ENCODE measurements at places on chromosomes 7 and 10.

DNA sequence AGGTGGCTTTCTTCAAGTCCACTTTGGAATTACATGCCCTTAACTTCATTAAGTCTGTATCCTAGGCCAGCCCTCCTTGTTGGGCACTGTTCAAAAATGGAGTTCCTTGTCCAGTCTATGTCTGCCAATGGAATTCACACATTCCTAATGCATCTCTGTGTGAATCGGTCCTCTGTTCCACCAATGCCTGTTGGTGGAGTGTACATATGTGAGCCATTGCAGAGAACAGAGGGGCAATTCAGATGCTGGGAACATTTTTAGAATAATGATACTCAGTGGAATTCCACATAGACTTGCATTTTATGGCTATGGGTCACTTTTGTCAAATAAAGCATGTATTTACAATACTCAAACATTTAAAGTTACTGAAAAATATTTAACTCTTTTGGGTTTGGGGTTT, 108.3 kb downstream of the COL28A1 start:
- no peak for DNase-seq

- DNase-seq: no peak
Measured at GRCh38 chr7:47833211-47833610, 115.1 kb downstream of the PKD1L1 start.

DNA sequence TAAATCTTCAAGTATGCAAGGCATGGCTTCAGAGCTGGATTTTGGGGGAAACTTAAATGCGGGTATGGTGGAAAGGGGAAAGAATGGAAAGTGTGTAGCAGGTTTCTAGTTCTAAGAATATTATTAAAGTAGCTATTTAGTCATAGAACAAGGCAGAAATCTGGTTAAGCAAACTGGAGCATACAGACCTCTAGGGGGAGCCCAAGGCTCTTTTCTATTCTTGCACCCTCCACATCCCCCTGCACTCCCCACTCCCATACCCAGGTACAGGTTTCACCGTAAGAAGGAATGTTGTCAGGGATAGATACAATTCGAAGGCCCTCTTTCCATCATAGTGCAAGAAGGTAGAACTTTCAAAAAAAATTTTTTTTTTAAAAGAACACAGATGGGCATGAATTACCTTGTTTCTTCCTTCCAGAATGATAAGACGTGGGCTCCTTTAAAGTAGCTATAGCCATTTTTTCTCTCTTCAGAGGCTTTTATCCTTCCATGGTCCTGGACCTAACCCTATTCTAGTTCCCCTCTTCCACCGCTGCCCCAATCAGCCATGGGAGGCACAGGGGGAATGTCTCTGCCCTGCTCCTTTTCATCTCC, 41.5 kb upstream of the SMIM30 start:
- peak; percentile 15 for DNase-seq

GRCh38 chr7:69219381-69219780, 378.9 kb upstream of the AUTS2 start:
- no peak for DNase-seq

- DNase-seq: no peak
Measured at GRCh38 chr10:47238331-47239095, 61.5 kb upstream of the GDF10 start.

DNA sequence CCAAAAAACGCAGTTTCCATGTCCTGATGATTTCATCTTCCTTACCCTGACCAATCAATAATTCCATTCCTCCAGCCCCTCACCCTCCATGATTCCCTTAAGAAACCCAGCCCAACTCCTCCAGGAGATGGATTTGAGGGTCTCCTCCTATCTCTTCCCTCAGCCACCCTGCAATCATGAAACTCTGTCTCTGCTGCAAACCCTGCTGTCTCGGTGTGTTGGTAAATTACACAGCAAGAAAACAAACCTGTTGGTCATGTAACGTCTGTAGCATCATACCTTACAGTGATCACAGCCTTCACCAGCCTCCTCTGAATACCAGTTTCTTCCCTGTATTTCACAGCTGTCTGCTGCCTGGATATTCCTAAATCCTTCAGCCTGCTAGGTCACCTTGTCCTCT, 300.7 kb upstream of the NEBL start:
- DNase-seq: no peak

- DNase-seq: no peak
Measured at GRCh38 chr7:28984631-28985030, 26.5 kb upstream of the TRIL start.

DNA sequence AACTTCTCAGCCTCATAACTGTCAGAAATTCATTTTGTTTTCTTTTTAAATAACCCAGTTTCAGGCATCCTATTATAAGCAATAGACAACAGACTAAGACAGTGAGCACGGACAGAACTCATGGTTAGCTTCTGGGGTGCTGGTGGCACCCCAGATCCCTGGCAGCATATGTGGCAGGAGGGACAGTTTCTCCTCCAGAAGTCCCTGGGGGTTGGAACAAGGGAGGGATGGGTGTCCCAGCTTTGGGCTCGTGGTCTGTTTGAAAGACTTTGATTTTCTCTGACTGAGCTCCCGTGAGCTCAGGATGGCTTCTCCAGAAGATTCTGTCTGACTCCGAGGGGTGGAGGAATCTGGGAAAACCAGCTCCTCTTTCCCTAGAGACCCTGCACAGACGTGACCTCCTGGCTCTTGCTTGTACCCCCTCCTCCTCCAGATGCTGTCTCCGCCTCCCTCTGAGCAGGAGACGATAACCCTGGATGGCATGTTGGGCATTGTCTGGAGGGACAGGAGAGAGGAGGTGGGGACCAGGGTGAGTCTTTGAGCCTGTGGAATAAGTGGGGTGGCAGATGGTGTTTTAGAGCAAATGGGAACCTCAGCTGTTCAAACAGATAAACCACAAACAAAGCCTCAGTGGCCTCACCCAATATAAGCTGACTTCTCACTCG, 421.1 kb downstream of the GLRX3 start:
- no peak for DNase-seq

DNA sequence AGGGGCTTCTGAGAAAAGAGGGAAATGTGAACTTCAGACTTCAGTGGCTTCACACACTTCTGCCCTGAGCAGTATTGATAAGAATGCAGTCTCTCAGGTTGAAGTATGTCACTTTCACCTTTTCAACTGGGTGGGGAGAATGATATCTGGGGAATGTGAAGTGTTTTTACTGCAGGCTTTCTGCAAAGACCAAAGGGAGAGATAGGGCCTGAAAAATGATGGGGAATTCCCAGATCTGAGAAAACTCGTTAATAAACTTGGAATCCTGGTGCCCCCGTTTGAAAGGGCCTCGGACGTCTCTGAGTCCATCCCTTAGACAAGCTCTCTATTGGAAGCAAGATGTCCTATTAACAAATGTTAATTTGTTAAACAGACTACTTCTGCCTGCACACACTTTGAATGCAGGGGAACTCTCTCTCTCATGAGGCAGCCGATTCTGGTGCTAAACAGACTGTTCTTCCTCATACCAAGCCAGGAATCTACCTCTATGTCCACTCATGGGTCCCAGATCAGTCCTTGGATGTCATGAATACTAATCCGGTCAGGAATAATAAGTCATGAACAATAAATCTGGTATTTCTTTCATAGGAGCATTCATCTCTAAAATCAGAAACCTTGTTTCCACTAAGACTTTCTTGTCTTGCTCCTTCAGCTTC, 193.6 kb downstream of the JCAD start:
- no peak for DNase-seq

GRCh38 chr10:69853064-69853463, 51.4 kb downstream of the COL13A1 start:
- DNase-seq: no peak

Data from HS-27A (cell line).